ENCODE measurements at places on chromosomes 6 and 20. TPM values are rescaled to one million over a fixed set of nuclear protein-coding genes. Genes with fewer than 3 reads are reported as not detected.

Gene TBP
- total RNA-seq, result 31.7 TPM

Gene SOX18
- 20.4 TPM for total RNA-seq

Gene STX11
- 0.51 TPM for total RNA-seq

DNA sequence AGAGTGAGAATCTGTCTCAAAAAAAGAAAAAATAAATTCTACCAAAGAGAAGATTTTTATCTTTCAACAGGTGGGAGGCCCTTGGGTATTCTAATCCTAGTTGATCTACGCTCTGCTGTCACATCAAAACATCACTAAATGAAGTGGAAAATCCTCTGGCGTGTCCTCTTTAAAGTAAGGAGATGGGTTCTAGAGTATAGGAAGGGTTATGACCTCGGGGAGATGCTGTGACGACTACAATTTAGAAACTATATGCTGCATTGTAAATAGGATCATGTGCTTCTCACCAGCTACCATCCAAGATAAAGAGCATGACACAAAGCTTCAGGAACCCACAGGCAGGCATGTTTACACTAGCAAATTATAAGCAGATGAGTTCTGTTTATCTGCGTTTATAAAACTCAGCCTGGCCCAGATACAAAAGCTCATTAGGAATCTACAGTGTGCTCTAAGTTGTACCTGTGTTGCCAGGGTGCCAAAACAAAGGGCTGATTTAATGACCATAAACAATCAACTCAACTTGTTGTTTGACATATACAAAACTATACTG, 197.1 kb upstream of the PLN start:
- no peak overlapping the region for H3K4me3 ChIP-seq
- no peaks in the 10 kb centered on the region for H3K36me3 ChIP-seq
- H3K4me1 ChIP-seq, result no peaks in the 10 kb centered on the region
- no peak for DNase-seq
- no peak overlapping the region for H3K27ac ChIP-seq
- no peaks in the 10 kb centered on the region for H3K27me3 ChIP-seq

GRCh38 chr6:111549746-111550145, 55.9 kb downstream of the TRAF3IP2 start:
- no peaks in the 10 kb centered on the region for H3K36me3 ChIP-seq
- peaks cover 8% of the 10 kb centered on the region for H3K4me1 ChIP-seq
- DNase-seq, result no peak
- H3K27ac ChIP-seq, result no peak overlapping the region
- no peak overlapping the region for H3K4me3 ChIP-seq

DNA sequence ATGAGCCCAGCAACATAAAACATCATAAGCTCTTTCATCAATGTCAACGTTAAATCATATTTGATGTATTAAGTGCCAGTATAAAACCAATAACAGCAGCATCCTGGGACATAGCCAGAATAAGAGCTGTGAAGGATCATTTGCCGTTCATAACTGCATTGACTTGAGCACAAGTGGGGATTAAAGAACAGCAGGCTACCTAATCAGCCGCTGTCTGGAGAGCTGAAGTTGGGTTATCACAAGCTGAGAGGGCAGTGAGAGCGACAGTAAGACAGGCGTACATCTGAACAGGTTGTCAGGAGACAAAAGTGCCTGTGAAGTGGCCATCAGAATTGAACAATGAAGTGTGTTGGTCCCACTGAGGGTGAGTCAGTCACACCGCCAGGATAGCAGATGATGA, 269.6 kb downstream of the GRIK2 start:
- no peaks in the 10 kb centered on the region for H3K36me3 ChIP-seq
- DNase-seq, result no peak
- H3K4me3 ChIP-seq, result no peak overlapping the region
- no peak overlapping the region for H3K27ac ChIP-seq
- no peaks in the 10 kb centered on the region for H3K4me1 ChIP-seq

DNA sequence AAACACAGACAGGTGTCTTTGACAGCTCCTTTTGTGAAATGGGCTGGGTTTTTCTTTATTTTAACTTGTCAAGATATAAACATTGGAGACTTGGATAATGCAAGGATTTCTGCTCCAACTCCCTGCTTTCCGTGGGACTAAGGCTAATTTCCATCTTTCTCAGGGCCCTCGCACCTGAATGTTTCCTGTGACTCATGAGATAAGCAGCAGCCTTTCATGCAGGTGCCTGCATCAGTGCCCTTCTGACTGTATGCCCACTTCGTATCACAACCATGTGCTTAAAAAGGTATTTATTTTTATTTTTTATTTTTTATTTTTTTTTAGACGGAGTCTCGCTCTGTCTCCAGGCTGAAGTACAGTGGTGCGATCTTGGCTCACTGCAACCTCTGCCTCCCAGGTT, 736.1 kb downstream of the DOK5 start:
- DNase-seq, result no peak
- H3K27me3 ChIP-seq, result no peaks in the 10 kb centered on the region
- no peak overlapping the region for H3K27ac ChIP-seq

DNA sequence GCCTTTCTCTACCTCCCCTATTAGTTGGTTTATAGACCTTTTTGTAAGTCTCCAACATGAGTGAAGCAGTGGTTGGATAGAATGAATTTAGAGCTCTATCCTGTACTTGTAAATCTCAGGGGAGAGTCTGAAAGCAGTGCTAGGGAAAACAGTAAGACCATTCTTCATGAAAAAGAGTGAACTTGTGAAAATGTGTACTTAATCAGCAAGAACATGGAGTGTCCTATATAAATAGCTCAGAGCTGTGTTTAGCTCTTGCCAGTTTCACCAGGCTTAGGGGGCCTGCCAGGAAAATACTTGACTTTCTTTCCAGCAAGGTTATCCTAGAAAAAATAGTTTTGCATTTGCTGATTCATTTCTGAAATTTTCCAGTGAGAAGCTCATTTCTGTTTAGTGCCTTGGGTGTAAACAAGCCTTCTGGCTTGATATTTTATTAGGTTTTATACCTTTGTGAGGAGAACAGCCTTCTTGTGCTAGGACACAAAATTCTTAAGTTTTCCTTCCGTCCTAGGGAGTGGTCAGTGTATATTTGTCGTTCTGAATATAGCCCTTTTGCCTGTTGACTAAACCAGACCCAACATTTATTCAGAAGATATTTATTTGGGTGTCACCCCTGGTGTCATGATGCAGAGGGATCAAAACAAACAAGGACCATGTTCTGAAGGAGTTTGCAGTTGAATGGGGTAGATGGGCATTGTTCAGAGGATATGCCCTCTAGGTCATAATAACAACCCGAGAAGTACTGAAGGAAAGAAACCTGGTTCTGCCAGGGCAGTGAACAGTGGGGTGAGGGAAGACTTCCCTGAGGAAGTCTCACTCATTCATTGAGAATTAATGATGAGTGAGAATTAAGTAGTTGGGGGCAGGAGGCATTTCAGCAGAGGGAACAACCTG, 7.6 kb downstream of the ARFGEF2 start:
- peaks cover 3% of the 10 kb centered on the region for H3K36me3 ChIP-seq
- H3K4me3 ChIP-seq, result no peak overlapping the region
- H3K27me3 ChIP-seq, result no peaks in the 10 kb centered on the region
- peaks cover 38% of the 10 kb centered on the region for H3K4me1 ChIP-seq

DNA sequence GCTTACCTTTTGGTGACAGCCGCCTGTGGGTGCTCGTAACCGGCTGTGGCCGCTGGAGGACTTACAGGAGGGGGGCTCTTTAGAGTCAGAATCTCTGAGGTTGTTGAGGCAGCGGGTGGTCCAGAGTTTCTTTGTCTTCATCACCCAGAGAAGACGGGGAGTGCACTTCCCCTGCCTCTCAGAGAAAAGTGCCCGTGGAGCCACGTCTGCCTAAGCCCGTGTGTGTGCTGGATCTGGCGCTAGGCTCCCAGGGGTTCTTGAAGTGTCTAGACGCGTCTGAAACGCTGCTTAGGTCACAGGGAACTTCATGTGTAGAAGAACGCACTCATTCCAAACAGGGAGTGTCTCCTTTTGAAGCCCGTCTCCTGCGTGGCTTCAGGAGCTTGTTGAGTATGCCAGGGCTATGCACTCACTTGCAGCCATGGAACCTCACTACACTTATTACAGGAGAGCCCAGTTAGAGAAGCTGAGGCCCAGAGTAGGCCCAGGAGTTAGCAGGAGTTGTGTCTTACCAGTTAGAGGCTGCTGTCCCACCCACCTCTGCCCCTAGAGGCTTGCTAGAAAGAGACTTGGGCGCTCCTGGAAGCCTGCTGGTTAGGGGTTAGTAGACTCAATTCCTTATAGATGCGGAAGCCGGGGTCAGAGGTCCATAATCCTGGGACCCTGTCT, 1.3 kb downstream of the LSM14B start:
- DNase-seq, result no peak
- peaks cover 13% of the 10 kb centered on the region for H3K4me1 ChIP-seq
- peaks cover 54% of the 10 kb centered on the region for H3K36me3 ChIP-seq
- no peak overlapping the region for H3K27ac ChIP-seq

GRCh38 chr6:26053992-26054780, 33.0 kb upstream of the HFE start:
- H3K4me1 ChIP-seq, result peaks cover 7% of the 10 kb centered on the region
- H3K27ac ChIP-seq, result peak overlapping the region; percentile 94
- H3K27me3 ChIP-seq, result no peaks in the 10 kb centered on the region
- H3K36me3 ChIP-seq, result no peaks in the 10 kb centered on the region

DNA sequence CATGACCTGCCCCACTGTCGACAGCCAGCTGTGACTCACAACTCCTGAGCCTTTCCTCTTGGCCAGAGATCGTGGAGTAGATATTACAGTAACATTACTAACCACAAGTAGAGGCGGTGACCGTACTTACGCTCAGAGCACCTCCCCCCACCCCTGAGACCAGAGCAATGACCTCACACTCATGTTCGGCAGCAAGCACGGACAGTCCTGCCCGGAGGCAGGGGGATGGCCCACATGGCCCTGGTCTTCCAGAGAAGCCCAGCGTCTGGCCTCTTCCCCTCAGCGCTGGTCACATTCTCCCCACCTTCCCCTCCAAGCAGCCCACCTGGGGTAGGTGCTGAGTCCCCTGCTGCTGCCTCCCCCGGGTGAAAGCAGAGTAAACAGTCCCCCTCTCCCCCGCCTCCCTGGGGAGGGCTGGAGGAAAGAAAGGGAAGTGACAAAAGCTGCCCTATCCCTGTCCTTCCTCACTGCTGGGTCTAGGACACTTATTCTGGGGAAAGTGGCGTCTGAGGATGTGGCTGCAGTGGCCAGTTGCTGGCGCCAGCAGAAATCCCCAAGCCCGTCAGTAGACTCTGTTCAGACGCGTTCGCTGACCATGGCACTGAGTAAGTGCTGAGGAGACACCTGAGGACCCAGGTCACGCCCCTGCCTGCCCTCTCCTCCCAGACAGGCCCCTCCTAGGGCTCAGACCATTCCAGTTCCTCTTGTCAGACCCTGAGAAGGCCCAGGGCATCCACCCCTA, 68.5 kb downstream of the MRPL14 start:
- DNase-seq, result peak; percentile 99
- no peaks in the 10 kb centered on the region for H3K36me3 ChIP-seq
- peak overlapping the region; percentile 97 for H3K27ac ChIP-seq
- peak overlapping the region; percentile 21 for H3K4me3 ChIP-seq
- H3K4me1 ChIP-seq, result peaks cover 63% of the 10 kb centered on the region

GRCh38 chr6:159299566-159299965, 130.4 kb downstream of the FNDC1 start:
- H3K36me3 ChIP-seq, result no peaks in the 10 kb centered on the region
- H3K4me1 ChIP-seq, result no peaks in the 10 kb centered on the region
- no peak overlapping the region for H3K27ac ChIP-seq
- no peak for DNase-seq

DNA sequence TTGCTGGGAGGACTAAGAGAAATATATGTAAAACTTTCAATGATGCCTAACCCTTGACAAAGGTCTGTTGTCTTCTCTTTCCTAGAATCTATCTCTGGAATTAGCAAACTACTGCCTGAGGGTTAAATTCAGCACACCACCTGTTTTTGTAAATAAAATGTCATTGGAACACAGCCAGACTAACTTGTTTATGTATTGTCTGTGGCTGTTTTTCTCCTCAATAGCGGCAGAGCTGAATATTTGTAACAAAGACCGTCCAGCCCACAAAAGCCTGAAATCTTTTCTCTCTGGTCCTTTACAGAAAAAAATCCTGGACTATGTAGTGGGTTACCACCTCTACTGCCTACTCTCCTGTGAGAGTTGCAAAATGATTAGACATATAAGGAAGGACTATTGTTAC, 33.3 kb upstream of the SYNDIG1 start:
- no peaks in the 10 kb centered on the region for H3K27me3 ChIP-seq
- DNase-seq, result no peak
- H3K4me3 ChIP-seq, result no peak overlapping the region
- H3K36me3 ChIP-seq, result no peaks in the 10 kb centered on the region

- H3K27me3 ChIP-seq, result peaks cover 5% of the 10 kb centered on the region
- DNase-seq, result no peak
- no peaks in the 10 kb centered on the region for H3K36me3 ChIP-seq
- H3K4me1 ChIP-seq, result no peaks in the 10 kb centered on the region
- no peak overlapping the region for H3K27ac ChIP-seq
These were observed 106.6 kb upstream of the LRFN2 start for GRCh38 chr6:40693768-40694167.

DNA sequence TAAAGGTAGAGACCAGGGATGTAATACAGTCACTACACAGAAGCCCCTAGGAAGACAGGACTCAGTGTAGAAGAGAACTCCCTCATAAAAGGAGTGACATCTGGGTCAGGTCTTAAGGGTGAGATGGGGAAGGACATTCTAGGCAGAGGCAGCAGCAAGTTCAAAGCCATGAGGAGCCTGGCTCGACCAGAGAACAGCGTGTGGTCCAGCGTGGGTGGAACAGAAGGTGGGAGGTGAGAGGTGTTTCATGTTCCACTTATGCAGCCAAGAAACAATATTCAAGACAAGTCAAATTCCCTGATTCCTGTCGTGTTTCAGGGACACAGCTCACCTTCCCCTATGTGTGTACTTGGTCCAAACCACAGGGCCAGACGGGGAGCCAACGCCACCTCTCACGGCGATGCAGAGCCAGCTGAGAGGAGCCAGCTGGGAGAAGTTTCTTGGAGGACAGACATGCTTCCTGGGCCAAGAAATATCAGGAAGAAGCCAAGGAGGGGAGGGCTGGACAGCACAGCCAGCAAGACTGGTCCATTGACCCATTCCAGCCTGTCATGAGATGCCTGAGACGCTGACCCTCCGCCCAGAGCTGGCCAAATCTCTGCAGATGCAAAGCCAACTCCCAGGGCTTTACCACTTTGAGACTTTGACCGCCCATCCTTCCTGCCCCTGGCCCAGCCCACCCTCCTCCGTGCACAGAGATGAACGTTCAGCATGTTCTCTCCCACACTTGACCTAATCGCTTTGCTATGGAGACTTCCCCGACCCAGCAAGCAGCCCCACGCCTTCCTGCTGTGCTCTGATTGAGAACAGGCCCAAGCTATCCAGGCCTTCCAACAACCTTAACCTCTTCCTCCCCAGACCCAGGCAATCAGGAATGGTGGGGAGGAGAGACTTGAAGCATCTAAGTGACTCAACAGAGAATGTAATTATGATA, 113.8 kb downstream of the PRND start:
- no peaks in the 10 kb centered on the region for H3K4me1 ChIP-seq
- H3K36me3 ChIP-seq, result no peaks in the 10 kb centered on the region
- no peak overlapping the region for H3K4me3 ChIP-seq
- no peak overlapping the region for H3K27ac ChIP-seq
- DNase-seq, result no peak
